Activated T-cell treated with anti-CD3 and anti-CD28 coated beads for 24 hours (primary cell): ENCODE measurements at places on chromosomes 6 and 20.
A peak's percentile ranks its signal among the peaks of the same experiment; 100 is the strongest.

DNA sequence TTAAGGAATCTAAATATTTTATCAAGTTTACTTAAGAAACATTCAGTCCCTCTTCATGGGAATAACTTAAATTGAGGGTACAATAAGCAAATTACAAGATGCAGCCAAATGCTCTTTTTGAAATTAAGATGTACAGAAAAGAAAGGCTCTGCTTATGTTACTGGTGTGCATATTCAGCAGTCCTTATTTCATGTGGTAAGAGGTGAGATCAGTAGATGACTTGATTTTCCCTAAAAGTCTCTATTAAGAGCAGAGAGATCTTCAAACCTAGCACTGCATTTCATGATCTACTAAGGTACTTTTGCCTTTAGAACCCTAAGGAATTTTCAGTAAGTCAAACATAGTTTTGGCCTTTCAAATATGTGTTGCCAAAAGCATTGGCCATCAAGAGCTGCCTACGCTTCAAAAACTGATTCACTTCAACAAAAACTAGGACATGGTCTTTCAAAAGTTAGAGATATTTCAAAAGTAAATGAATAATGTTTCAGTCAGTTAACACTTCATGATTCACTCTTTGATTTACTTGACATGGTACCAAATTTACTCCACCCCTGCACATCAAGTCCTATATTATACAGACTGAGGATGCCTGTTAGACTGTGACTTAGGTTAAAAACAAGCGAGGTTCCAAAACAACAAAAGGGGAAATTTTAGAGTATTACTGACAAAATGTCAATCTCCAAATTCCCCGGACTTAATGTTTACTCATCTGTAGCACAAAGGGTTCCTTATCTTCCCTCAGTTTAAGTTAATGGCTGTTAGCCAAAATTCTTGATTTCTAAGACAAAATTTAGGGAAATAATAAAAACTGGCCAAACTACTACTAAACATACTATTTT lies 19.2 kb downstream of the C6orf62 start:
- no peak for DNase-seq

DNA sequence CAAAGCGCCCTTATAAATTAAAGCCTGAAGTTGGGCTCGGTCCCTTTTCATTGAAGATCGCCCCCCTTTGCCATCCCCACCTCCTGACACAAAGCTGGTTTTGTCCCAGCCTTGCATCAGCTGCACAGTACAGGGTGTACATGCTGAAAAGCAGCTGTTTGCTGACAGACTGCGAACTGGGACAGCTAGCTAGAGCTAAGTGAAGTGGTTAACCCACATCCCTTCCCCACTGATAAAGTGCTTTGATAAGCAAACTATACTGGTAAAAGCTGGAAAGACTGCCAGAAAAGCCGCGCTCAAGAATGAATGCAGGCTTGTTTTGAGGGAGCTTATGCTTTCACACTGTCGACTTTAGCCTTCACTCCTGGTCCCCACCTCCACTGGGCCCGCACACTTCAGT lies 207.3 kb downstream of the GMDS start:
- DNase-seq = no peak

DNA sequence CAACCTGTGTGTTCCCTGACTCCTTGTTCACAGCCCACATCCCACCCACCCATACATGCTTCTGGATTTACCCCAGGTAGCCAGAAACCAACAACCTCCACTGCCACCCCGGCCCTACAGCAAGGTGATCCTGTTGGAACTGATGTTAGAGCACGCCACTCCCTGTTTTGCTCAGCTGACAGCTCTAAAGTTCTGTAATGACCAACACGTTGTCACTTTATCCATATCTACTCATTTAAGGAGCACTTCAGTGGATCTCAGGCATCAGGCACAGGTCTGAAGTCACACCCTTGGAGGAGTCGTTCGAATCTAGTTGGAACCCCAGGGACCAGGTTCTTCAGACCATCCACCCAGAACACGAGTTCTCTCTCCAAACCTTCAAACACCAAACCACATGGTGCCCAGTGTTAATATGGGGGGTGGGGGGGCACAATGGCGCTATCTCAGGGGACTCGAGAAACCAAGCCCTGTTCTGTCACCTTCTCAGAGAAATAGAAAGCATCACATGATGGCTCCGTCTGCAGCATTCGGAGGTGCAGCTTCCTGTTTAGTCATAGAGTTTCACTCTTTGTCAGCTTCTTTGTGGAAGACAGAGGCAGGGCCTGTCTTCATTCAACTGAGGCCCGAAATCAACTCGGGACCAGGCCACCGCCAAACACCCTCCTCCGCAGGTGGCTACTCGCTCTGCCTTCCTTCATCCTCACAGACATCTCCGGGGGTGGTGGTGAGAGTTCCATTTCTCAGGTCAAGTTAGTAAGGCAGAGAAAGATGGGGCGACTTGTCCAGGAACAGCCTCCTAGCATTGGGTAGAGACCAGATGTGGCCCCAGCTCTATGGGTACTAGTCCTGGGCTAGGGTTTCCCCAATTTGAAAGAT lies 142.2 kb downstream of the NFATC2 start:
- peak; percentile 61 for DNase-seq

- DNase-seq = no peak
Observed at GRCh38 chr6:73724389-73724788, 28.4 kb downstream of the CD109 start.

DNA sequence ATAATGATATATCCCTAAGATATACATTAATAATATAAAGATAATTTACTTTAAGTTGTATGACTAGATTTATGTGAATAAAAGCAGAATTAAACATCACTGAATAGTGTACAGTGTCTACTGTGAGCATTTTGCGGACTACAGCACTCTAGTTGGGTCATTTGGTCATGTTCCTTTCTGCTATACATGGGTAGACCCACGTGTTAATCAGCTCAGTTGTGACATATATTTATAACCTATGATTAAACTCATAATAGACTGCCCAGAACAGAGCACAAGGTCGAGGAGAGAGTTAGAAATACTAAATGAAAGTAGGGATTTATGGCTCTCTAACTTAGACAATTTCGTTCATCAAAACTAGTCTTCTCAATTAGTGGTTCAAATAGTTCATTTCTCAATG lies 852.7 kb downstream of the EPHA7 start:
- no peak for DNase-seq

DNA sequence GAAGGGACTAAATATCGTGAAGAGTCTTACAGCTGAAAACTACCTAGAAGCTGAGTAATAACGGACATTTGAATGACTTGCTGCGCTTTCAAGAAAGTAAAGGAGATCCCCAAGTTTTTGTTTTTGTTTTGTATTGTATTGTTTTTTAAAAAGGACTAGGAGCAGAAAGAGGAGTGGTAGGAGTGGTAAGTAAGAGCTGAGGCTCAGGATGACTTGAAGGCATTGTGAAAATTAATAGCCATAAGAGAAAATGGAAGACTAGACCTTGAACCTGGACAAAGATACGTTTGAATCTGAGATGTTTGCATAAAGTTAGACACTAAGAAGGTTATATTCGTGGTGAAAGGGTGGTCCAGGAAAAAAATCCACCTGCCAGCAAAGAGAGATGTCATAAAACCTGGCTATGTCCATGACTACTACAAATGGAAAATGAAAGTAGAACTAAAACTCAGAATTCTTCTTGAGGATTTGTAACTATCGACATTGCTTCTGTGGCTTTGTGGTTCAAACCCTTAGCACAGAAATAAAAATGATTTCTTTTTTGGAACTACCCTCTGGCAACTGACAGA lies 824.8 kb upstream of the FLRT3 start:
- no peak for DNase-seq

- no peak for DNase-seq
Observed at GRCh38 chr6:139582956-139583355, 208.5 kb upstream of the CITED2 start.

GRCh38 chr20:61571221-61571620 lies 319.2 kb downstream of the CDH4 start:
- no peak for DNase-seq
